MCF 10A (cell line): ENCODE measurements at places on chromosomes 6 and 20.
A peak's percentile ranks its signal among the peaks of the same experiment; 100 is the strongest.

- DNase-seq, result no peak
These were observed 107.9 kb upstream of the PREP start for GRCh38 chr6:105510746-105511145.

DNA sequence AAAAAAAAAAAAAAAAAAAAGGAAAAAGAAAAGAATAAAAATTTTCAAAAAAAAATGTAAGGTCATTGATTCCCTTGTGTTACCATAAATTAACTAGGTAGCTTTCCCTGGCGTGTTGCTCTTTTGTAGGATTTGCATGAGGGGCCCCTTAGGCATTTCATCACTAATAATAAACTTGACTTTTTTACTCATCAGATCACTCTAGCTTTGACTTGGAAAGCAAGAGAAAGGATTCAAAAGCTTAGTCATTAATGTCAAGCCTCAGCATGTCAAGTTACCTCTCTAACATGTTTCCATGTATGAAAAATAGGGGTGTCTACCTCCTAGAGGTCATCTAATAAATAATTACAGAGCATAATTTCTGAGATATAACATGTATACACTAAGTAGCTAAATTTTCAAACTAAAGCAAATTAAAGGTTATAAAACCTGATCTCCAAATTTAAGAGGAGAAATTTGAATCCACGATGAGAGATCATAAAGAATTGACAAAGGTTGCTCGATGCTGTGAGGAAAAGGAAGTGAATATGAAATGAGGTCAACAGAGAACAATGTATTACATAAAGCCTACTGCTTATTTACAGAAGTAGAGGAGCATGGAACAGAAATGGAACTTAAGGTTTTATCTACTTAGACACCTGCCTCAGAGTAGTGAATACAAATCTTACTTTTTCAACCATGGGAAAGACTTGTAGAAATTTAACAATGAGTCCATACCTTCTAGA is 86.8 kb downstream of the ARHGAP18 start:
- peak; percentile 53 for DNase-seq

DNA sequence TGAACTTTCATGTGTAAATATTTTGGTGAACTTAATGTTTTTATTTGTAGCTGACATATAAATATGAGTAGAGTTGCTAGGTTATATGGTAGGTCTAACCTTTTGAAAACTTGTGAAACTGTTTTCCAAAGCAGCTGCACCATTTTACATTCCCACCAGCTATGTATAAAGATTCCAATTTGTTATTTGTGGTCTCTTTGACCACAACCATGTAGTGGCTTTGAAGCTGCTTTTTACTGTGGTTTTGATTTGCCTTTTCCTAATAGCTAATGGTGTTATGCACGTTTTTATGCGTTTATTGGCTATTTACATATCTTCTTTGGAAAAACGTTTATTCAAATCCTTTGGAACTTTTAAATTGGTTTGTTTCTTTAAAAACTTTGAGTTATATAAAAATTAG is 10.3 kb downstream of the CST3 start:
- DNase-seq, result no peak

GRCh38 chr6:72381076-72381475 is 240.8 kb upstream of the KCNQ5 start:
- no peak for DNase-seq

GRCh38 chr20:21092806-21093205 is 13.4 kb downstream of the LINC00237 start:
- DNase-seq, result no peak

DNA sequence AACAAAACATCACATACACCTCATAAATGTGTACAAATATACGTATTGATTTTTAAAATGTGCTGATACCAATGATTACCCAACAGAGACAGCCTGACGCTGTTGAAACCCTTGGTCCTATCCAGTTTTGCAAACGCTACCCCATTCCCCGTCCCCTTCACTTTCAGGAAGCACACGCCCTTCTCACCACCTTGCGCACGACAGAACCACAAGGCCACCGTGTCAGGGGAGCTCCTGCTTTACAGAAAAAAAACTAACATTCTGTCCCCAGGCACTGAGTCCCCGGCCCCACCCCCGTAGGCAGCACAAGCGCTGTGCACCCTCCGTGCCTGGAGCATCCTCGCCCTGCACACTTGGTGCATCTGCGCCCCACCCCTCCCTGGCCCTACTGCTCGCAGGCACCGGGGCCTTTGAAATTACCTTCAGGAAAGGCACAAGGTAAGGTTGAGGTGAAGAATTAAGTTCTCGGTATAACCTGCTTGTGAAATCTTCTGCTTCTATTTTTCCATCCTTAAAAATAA is 58.5 kb downstream of the TAF4 start:
- no peak for DNase-seq

- DNase-seq, result peak; percentile 42
These were observed 8.7 kb downstream of the REPS1 start for GRCh38 chr6:138979365-138979764.

GRCh38 chr6:6659600-6660327 is 71.2 kb downstream of the LY86 start:
- DNase-seq, result no peak

DNA sequence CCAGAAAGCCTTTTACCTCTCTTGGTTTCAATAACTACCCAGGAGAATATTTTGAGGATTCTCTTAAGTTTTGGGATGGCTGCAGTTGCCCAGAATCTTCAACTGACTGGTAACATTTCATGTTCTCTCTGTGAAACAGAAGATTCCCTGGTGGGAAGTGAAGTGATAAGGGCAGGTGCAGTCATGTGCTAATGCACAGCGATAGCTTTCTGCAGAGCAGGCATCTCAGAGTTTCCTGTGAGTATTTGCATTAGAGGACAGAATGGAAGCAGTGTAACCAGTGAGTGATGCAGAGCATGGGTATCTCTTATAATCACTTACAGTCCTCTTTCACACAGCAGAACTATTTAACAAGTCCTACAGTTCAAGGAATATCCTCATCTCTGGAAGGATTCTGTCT is 76.1 kb downstream of the HCRTR2 start:
- DNase-seq, result no peak

DNA sequence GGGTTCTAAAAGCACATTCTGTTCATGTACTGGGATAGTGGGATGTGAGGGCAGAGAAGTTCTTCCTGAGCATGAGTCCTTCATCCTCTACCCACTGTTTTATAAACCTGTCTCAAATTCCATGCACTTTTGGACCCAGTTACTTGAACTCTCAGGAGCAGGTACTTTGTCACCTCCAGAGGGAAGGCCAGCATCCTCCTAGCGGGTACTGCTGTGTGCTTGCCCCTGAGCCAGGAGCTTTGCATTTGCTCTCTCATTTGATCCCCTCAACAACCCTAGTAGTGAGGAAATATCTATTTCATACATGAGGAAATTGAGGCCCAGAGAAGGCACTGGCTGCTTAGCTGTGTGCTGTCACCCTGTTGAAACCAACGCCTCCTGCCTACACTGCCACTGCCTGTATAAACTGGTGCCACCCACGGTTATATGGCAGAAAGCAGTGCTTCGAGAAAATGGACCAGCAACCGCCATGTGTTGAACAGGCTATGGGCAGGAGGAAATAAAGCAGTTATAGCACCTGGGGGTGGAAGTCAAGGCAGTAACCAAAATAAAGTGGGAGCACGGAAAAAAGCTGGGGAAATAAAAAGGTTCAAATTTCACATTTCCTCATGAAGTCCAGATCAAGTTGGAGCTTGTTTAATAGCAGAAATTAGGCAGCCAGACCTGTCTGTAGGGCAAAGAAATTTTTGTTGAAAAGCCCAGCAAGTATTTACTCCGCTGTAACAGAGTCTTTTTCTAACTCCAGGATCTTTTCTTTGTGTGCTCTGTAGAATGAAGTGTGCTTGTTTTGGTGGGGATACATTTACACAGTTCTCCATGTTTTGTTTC is 38.0 kb downstream of the KLHL31 start:
- DNase-seq, result peak; percentile 66

DNA sequence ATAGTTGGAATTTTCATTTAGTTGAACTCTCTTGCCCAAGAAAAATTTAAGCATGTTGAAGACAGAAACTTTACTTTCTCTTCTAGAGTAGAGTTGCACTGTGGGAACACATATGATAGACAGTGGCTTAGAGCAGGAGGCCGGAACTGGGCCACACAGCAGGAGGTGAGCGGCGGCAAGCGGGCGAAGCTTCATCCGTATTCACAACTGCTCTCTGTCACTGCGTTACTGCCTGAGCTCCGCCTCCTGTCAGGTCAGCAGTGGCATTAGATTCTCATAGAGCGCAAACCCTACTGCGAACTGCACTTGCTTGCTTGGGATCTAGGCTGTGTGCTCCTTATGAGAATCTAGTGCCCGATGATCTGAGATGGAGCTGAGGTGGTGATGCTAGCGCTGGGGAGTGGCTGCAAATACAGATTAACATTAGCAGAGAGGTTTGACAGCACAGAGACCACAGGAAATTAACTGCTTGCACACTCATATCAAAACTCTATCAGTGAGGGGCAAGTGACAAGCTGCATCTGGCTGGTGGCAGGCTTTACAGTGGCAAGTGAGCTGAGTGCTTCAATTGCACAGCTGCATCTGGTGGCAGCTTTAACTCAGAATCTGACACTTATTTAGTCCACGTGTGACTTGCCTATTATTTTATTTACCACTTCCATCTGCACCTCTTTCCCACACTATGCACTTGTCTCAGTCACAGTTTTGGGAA is 174.9 kb upstream of the C6orf118 start:
- DNase-seq, result no peak

DNA sequence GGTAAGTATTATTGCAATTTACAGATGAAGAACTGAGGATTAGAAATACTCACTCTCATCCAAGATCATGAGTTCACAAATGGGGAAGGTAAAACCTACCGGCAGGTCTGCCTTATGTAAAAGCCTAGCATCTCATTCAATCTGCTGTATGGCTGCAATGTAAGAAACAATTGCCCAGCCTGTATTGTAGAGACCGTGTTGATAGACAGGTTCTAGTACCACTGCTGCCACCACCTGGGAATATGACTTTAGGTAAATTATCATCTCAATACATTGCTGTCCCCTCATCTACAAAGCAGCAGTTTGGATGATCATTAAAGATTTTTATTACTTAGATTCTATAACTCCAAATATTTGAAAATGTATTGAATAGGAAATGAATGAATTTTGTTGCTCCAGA is 23.3 kb upstream of the ARHGAP18 start:
- DNase-seq, result no peak

DNA sequence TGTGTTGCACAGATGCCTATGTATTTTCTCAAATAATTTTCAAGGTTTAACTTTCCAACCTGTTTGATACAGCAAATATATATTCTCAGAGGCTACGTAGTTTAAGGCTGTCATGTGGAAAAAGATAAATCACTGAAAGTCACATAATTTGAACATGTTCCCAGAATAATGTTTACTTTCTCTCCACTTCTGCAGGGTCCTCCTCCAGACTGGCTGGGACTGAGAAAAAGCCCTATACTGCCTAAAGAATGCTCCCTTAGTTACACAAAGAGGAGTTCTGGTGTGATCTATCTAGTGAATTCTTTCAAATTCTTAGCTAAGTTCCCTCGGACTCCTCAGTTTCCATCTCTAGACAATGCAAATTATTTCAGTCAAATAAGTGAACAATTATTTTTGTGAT is 411.0 kb downstream of the C6orf118 start:
- no peak for DNase-seq

DNA sequence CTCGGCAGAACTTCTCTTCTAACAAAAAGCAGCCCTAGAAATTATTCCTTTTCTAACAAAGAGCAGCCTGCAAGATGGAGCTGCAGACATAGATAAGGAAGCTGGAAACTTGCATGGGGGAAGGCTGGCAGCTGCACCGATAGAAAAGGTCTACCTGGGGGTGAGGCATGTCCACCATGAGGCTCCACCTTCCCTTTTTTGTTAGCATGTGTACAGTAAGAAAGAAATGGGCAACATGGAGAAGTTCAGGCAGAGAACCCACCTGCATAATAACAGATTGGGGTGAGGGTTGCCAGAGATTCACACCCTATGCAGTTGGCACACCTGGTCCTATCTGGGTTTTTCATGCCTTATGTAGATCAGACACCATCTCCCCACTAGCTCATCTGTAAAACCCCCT is 25.4 kb downstream of the ZNF311 start:
- no peak for DNase-seq

- DNase-seq, result peak; percentile 72
These were observed 143.2 kb downstream of the SLC16A10 start for GRCh38 chr6:111230351-111231089.

DNA sequence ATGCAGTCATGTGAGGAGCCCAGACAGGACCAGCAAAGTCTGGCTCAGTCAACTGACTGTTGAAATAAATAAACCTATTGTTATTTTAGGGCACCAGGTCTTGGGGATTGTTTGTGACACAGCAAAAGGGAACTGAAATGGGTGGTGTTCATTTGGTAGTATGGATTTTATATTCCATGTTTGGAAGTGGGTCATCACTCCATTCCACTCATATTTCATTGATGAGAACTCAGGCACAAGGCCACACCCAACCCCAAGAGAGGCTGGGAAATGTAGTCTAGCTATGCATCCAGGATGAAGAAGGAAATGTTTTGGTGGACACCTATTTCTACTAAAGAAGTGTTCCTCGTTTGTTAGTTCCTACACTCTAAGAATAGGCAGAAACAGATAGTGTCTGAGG is 64.9 kb upstream of the BTBD3 start:
- peak; percentile 15 for DNase-seq
